ENCODE measurements at places on chromosomes 2 and 18. TPM values are rescaled to one million over a fixed set of nuclear protein-coding genes. Genes with fewer than 3 reads are reported as not detected.
A peak's percentile ranks its signal among the peaks of the same experiment; 100 is the strongest.

- no peaks in the 10 kb centered on the region for H3K36me3 ChIP-seq
- H3K4me1 ChIP-seq = peaks cover 4% of the 10 kb centered on the region
- H3K27ac ChIP-seq = peak overlapping the region; percentile 44
- DNase-seq = no peak
- no peaks in the 10 kb centered on the region for H3K27me3 ChIP-seq
- H3K4me3 ChIP-seq = no peak overlapping the region
Measured at GRCh38 chr2:127659408-127660290, 13.7 kb downstream of the GPR17 start.

DNA sequence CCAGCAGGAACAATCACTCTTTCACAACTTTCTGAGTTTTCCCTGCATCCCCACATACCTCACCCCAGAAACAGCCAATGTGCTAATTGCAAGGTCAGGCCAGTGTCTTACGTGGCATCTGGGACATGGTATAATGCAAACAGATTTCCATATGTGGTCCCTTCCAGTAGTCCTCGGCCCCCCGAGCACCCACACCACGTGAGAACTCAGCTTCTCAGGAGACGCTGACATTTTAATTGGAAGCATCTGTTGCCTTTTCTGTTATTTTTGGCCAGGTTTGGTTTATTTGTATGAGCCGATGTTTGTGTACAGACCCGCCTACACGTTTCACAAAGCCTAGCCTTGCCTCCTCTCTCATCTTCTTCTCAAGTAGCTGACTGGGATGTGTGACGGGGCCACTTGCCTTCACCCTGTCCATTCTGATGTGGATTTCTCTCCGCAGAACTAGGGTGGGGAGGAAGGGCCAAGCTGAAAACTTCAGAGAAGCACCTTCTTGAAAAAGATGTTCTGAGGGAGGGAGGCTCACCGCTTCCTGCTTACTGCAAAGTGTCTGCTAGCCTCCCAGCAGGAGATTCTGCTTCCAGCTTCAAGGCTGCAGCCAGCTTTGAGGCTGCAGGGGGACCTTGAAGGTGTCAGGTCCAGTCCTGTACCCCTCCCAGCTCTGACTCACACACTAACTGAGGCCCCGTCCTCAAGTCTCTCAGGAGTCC lies 109.6 kb upstream of the SLC14A2 start:
- H3K36me3 ChIP-seq = no peaks in the 10 kb centered on the region
- H3K27ac ChIP-seq = no peak overlapping the region
- no peaks in the 10 kb centered on the region for H3K27me3 ChIP-seq

GRCh38 chr2:78020491-78020890 lies 498.3 kb upstream of the LRRTM4 start:
- no peak overlapping the region for H3K4me3 ChIP-seq
- no peaks in the 10 kb centered on the region for H3K36me3 ChIP-seq
- DNase-seq = no peak
- H3K27ac ChIP-seq = no peak overlapping the region

HOXD1 gene
- 0.26 TPM for total RNA-seq

RGPD4 gene
- not detected for total RNA-seq
